ENCODE measurements at places on chromosomes 5 and 9.

DNA sequence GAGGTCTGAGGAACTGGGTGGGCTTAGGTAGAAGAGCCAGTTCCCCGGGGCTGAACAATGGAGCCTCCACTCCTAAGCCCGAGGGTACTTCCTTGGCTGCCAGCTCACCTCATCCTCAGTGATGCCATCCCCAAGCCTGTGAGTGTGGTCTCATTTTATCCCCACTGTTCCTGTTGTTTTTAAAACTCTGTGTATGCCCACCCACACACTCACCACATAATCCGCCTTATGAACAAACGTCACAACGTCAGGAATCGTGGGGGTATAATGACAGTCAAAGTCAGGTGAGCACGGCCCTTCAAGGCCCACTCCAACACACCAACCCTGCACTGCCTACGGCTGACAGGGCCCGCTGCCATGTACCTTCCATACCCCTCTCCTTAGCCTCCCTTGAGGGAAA is 61.1 kb downstream of the PTCH1 start:
- DNase-seq, result no peak

GRCh38 chr9:123337971-123338370 is 18.0 kb upstream of the CRB2 start:
- no peak for DNase-seq

GRCh38 chr9:94945197-94946144 is 219.0 kb downstream of the AOPEP start:
- peak; percentile 69 for DNase-seq

DNA sequence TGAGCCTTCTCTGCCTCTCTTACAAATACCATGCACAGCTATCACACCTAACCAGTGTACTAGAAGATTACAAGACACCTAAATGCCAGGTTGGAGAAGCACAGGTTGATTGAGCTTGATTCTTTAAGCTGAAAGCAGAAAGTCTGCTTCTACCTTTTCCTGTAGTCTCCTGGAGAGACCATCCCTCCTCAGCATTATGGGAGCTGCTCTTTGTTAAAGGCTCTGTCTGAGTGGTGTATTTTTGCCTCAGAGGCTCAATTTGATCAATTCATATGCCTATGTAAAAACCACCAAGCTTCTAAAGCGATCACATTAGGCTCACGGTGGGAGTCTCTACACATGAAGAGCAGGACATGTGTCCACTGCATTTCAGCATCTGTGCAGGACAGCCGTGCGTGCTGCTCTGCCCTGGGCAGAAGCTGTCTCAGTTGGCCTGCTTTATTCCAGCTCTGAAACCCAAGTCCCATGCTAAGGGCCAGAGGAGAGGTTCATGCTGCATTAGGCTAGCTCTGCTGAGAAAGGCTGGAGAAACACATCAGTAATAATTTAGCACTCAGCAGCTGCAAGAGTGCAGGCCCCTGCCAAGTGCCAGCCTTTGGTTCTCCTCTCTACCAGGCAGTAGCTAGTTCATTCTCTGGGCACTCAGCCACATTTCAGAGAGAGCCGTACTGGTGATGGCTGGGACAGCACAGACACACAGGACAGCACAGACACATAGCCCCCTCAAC is 41.7 kb downstream of the TMEM167A start:
- no peak for DNase-seq

- DNase-seq, result no peak
Measured at GRCh38 chr5:157303667-157304327, 37.9 kb downstream of the CYFIP2 start.

GRCh38 chr5:111937094-111937493 is 180.1 kb upstream of the NREP start:
- DNase-seq, result no peak

GRCh38 chr5:148826739-148827070 is 294 bp downstream of the ADRB2 start:
- no peak for DNase-seq

- no peak for DNase-seq
Measured at GRCh38 chr9:86257391-86257790, 2.1 kb downstream of the C9orf153 start.

- peak; percentile 59 for DNase-seq
Measured at GRCh38 chr5:65483546-65484346, 2.0 kb upstream of the ADAMTS6 start.

GRCh38 chr9:16333691-16334090 is 536.8 kb downstream of the BNC2 start:
- DNase-seq, result no peak

DNA sequence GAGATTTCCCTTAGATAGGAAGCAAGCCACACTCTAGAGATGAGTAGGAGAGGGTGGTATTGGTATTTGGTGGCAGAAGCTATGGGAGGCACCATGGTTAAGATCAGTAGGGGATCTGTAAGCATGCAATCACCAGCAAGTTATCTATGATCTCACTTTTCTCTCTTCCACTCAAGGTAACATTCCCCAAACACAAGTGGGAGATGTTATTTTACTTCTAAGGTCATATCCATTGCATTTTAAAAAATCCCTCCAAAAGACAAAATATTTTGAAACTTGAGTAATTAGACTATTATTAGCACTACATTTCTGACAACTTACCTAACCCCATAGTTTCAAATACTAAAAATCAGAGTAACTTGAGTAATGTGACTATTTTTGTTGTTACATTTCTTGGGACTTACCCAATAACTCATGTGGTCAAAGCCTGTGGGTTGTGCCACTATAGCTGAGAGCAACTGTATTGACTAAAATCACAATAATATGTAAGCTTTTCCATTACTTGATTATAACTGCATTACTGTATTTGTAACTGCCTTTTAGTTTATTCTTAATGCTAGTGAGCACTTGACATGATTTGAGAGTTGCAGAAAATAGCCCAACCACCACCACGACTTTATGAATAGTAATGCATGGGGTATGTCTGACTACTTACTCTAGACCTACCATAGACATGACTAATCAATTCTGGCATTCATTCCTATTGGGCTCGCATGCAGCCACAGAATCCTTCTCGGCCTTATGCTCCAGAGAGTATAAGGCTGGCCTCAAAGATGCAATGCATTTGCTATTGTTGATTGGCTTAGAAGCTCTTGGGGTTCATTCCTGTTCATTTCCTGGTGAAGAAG is 264.7 kb downstream of the TRIM32 start:
- no peak for DNase-seq

- no peak for DNase-seq
Measured at GRCh38 chr5:181198905-181199519, 6.0 kb downstream of the TRIM7 start.

- no peak for DNase-seq
Measured at GRCh38 chr5:38263983-38264382, 5.6 kb downstream of the EGFLAM start.

DNA sequence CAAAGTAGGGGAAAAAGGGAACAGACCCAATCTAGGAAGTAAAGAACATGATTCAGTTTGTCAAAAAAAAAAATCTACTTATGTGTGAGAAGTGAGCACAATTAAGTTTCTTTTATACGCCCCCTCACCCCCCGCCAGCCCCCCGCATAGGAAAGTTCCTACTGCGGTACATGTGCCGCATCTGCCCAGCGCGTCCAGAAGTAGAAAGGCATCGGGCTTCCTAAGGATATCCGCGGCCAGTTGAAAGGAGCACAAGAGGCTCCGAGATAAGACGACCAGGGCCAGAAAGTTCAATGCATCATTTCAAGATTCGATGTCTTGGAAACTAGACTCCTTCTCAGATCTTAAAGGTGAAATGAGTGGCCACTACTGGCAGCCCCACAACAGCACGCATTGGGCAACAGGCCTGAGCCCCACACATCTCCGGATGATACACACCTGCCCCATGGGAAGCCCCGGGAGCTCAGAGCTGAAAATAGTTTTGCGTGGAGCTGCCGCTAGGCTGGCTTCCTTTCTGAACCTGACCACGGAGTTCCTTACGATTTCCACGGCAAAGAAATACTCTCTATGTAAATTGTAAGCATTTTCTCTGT is 203.9 kb downstream of the RAB3C start:
- DNase-seq, result no peak

DNA sequence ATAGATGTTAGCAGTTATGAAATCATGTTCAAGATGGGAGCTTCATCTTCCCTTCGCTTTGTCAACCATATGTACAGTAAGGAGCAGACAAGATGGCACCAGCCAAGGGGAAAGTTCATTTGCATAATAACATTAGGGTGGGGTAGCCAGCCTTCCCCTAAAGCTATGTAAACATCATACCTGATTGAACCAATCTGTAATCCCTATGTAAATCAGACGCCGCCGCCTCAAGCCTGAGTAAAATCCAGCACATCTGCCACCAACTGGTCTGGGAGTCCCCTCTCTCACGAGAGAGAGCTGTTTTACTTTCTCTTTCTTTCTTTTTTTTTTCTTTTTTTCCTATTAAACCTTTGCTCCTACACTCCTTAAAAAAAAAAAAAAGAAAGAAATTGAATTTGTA is 30.8 kb upstream of the REEP2 start:
- no peak for DNase-seq

GRCh38 chr5:134879456-134879855 is 5.3 kb downstream of the TXNDC15 start:
- no peak for DNase-seq

DNA sequence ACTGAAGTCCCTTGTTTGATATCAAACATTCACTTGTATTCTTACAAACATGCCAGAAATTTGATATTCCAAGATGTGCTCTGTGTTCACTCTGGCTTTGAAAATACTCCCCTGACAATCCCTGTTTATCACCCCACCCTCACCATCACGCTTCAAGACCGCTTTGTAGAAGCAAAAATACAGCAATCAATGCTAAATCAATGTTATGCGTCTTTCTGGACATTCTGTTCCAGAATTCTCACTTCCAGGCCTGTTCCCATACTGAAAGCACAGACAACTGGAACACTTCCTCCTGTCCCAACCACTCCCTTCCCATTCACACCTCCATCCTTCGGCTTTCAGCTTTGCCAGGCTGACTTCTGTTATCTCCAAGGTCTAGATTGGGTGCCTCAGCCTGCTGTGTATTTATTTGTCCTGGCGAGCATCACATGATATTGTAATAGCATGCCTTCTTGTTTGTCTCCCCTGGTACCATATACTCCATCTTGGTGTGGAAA is 72.8 kb downstream of the SNCAIP start:
- DNase-seq, result no peak

- no peak for DNase-seq
Measured at GRCh38 chr5:68449380-68449779, 233.8 kb downstream of the PIK3R1 start.

GRCh38 chr9:3628239-3628638 is 102.4 kb upstream of the RFX3 start:
- no peak for DNase-seq

GRCh38 chr9:75803130-75803529 is 87.3 kb upstream of the PCSK5 start:
- peak; percentile 28 for DNase-seq

DNA sequence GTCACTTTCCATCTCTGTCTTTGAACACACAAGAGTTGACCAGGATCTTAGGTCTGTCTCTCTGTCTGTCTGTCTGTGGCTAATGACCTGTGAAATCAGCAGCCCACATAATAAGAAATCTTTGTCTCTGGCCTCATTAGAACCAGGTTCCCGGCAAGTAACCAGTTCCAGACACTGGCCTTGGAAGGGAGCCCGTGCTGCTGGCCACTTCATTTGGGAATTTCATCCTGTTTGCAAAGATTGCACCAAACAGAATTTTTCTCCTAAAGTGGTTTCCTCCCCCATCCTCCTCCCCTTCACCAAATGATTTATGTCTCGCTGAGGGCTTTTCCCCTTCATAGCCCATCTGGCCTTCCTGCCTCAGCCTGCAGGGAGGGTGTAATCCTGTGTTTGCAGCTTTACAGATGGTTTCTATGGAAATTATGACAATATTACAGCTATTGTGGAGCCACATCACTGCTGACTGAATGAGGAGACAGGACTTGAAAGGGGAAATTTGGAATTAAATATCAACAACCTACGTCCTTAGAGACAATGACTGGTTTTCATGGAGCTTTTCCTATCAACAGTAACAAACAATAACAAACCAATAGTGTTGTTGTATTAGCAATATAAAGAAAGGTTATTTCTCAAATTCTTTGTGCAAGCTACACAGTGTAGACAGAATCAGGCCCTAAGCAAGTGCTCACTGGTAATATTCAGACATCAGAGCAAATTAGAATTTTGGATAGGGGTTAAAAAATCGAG is 25.7 kb downstream of the DPYSL3 start:
- peak; percentile 59 for DNase-seq

- DNase-seq, result no peak
Measured at GRCh38 chr9:30995956-30996738, 1388.3 kb upstream of the ACO1 start.

- DNase-seq, result no peak
Measured at GRCh38 chr5:66894480-66895240, 298.5 kb downstream of the MAST4 start.

GRCh38 chr5:103410172-103410571 is 151.6 kb downstream of the MACIR start:
- no peak for DNase-seq

DNA sequence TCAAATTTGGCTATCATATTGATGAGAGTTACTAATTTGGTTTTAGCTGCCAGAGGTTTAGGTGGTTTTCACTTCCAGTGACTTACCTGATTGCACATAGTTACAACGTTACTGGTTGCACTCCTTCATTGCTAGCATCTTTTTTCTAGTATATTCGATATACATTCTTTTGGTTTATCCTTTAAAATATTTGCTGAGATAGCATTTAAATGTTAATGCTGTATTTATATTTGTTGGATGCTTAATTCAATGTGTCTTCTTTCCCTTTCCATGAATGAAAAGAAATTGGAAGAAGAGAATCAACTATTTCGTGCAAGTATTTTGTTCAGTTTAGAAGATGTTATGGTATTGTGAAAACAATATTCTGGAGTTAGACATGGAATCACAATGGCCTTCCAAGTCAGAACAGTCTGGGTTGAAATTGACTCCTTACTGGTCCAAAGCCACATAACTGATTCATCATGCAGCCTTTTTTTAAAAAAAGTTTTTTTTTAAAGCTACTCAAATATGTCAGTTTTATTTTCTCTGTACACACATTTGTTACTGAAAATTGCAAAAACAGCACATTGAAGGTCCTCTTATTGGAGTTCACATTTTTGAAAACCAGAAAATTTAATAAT is 2.2 kb downstream of the SPIN1 start:
- no peak for DNase-seq

GRCh38 chr9:127746959-127747569 is 12.0 kb upstream of the TOR2A start:
- DNase-seq, result no peak

DNA sequence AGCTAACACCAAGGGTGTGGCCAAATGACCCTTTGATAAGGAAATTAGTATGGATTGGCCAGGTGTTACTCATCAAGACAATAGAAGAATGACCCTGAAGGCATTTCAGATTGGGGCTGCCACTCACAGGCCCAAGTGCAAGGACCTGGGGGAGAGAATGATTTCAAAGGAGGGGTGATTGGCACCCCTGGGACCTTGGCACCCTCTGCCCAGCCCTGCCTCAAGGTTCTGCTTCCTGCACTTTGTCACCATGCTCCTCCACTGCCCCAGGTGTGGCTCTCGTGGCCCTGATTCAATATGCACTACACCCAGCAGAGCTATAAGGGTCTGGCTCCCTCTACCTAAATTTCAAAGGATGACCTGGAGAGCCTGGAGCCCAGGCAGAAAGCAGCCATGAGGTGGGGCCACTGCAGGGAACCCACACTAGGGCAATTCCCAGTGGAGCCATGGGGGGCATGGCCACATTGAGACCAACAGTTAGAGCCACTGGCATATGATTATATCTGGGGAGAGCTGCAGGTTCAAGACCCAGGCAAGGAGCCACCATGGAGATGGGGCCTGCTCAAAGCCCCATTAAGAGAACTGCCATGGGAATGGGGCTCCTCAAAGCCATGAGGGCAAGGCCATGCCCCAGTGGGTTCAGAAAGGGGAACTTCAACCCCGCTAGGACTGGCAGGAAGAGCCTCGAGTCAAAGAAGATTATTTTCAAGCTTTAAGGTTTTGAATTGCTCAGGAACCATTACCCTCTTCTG is 93.0 kb downstream of the CEMIP2 start:
- DNase-seq, result no peak

- no peak for DNase-seq
Measured at GRCh38 chr5:150999704-151000442, 20.5 kb upstream of the GPX3 start.
